ENCODE measurements at places on chromosomes 6 and 20.

- DNase-seq: no peak
Measured at GRCh38 chr20:33677991-33678702, 3.9 kb upstream of the NECAB3 start.

DNA sequence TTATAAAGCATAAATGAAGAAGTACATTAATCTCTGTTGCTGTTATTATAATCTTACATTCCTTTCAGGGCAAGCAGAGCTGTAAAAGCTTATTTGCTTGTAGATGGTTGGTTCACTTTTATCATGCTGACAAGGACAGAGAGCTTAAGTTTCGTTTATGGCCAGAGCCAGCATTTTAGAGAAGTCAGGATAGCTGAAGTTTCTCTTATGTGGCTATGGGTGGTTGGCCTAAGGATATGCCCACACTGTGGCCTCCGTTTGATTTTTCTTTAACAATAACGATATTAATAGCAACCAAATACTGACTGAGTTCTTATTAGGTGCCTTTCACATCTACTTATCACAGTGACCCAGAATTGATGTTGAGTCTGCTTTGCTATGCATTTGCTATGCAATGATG, 78.5 kb downstream of the FARS2 start:
- no peak for DNase-seq

- DNase-seq: no peak
Measured at GRCh38 chr6:125001684-125002405, 39.6 kb downstream of the RNF217 start.

DNA sequence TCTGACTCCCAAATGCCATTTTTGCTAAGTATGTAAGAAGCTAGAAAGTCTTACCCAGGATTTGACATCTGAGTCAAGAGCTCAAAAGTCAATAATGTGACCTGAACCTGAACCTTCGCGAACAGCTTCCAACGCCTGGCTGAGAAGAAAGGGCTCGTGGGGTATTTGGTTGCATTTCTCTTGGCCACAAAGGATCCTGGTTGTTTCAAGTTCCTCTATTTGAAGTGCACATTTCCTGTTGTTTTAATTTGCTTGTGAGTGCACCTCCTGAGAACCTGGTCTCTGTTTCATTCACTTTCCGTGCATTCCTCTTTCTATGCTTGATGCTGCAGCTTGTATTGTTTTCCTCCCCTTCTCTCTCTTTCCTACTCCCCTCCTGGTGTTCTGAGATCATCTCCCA, 212.5 kb downstream of the FOXA2 start:
- no peak for DNase-seq

GRCh38 chr6:109079981-109080380, 14.7 kb downstream of the SESN1 start:
- DNase-seq: no peak
